Endothelial cell (in vitro differentiated cells): ENCODE measurements at places on chromosomes 7 and 10.

DNA sequence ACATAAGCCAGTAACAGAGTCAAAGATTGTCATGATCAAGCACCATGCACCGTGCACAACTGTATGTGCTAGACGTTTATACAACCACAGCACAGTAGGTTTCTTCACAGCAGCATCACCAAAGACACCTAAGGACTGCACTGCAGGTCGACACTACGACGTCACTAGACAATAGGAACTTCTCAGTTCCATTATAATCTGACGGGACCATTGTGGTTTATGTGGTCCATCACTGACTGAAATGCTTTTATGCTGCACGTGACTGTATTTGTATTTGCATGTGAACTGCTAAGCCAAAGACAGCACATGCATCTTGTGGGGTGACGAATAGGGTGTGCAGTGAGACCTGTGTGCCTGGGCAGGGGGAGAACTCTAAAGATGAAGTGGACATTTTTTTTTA, 164.9 kb downstream of the PARD3 start:
- DNase-seq = no peak

DNA sequence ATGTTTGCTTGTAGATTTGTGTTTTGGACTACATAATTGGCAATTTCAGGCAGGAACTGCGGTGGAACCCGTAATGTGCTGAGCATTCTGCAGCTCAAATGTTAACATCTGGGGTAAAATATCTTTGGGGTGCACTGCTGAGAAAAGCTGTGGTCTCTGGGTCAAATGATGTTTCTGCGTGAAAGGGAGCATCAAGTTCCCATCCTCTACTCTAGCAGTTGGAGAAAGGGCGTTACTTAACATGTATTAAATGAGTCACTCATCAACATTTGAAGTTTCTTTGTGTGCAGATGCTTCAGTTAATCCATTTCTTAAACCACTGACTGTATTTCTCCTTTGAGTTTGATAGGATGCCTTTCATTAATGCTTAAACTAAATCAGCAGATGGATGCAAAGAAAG, 273.1 kb upstream of the PITRM1 start:
- no peak for DNase-seq

DNA sequence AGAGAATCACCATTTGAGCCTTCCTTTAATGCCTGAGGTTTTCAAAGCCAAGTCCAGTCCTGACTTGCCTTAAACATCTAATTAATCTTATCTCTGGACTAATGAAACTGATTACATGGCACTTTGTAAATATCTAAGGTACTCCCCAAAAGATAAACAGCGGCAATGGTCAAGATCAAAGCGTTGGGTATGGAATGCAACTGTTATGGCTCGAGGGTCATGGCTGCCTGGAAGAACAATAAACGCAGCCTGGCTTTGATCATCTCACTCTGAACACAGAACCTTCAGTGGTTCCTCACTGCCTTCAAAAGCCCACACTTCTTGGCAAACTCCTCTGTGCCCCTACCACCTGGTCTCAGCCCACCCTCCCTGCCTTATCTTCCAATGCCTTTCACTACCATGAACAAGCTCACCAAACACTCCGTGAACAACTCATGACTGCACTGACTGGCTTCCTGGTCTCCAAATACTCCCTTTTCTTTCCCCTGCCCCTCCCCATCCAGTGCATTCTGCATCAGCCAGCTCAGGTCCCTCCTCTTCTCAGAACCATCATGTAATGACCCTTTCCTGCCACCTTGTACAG, 150.2 kb upstream of the NFE2L3 start:
- DNase-seq = no peak

DNA sequence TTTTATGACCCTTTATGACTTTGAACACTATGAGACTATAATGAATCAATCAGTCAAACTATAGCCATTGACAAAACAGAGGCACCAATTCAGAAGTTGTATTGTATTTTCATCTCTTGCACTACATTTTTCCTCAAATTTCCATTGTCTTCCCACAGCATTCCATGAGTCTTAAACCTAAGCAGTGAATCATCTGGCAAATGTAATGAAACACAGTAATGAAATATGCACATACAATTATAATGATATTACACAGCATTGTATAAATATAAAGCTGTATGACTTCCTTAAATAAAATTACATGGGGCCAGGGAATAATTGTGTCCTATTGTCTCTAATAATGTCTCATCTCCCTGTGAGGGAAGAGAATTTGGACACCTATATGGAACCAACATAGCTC, 45.0 kb downstream of the VWDE start:
- DNase-seq = no peak

GRCh38 chr7:129282865-129283264, 58.0 kb downstream of the AHCYL2 start:
- DNase-seq = no peak
